ENCODE measurements at places on chromosomes 2 and 18. TPM values are rescaled to one million over a fixed set of nuclear protein-coding genes. Genes with fewer than 3 reads are reported as not detected.

- DNase-seq: no peak
These were observed 159.0 kb upstream of the RASGRP3 start for GRCh38 chr2:33317369-33318007.

GRCh38 chr2:55901941-55902340, 21.6 kb downstream of the EFEMP1 start:
- no peak for DNase-seq

GRCh38 chr2:226828191-226828590, 7.7 kb upstream of the RHBDD1 start:
- DNase-seq: no peak

DNA sequence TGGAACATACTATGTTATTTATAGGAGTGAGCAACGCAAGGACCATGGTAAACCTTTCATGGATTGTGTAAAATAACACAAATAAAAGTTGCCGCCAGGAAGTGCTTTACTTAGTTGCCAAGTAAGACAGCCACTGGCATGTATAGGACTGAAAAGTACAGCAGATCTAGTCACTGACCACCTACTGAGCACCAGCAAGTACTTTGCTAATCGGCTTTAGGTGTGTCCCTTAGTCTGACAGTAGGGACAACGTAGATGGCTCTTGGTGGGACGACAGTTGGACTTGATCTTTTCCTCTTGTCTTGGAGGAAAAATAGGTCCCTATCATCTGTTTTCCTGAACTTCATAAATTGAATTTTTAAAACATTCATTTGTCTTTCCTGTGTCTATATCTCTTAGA, 13.6 kb upstream of the CXXC1 start:
- DNase-seq: no peak

GRCh38 chr2:155372969-155373368, 674.5 kb downstream of the KCNJ3 start:
- no peak for DNase-seq

- DNase-seq: peak; percentile 0
These were observed 548.9 kb upstream of the CDH2 start for GRCh38 chr18:28725876-28726275.

Gene MGAT4A
- total RNA-seq: 0.08 TPM

Gene YWHAQ
- 523 TPM for total RNA-seq

Gene TMEM17
- total RNA-seq: 0.51 TPM

Gene TBR1
- total RNA-seq: 0.13 TPM

Gene CFAP221
- not detected for total RNA-seq

Gene ALLC
- total RNA-seq: not detected

Measured in SJCRH30 (cell line).